ENCODE measurements at places on chromosomes 3 and 15. TPM values are rescaled to one million over a fixed set of nuclear protein-coding genes. Genes with fewer than 3 reads are reported as not detected.

GRCh38 chr3:171916888-171917287 lies 73.7 kb downstream of the TMEM212 start:
- ATAC-seq, result no peak

GRCh38 chr3:42224178-42224577 lies 41.8 kb downstream of the CCK start:
- ATAC-seq, result no peak

- ATAC-seq, result no peak
Measured at GRCh38 chr3:52892625-52893311, 4.6 kb downstream of the STIMATE start.

DNA sequence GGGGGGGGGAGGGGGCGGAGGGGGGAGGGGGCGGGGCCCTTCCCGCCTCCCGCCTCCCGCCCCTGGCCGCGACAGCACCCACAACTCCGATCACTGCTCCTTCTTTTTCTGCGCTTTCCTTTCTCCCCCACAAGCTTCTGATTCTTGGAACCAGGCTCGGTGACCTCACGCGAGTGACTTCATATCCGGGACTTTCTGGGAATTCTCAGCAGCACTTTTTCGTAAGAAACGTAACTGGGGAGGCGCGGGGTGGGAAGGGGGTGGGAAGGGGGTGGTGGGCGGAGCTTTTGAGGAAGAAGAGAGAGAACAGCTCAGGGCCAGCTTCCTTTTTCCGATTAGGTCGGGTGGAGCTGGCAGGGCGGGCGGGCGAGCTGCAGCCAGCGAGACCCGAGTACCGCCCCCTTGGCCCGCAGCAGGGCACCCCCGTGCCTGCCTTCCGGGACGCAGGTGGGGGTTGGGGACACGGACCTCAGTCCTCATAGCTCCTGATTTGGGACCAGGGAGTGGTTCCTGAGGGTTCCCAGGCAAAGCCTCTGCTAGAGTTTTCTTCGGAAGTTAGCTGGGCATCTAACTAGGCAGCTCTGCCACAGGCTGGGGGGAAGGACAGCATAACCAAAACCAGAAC lies 14.6 kb downstream of the XIRP1 start:
- peak; percentile 49 for ATAC-seq

SUCNR1 gene
- not detected for total RNA-seq

CLRN1 gene
- not detected for total RNA-seq

All from esophagus mucosa (tissue), 1 donor.